Stimulated activated CD4-positive, alpha-beta T cell treated with anti-CD3 and anti-CD28 coated beads, Interleukin-15, amount 100 ng/mL, for 48 hours (primary cell): ENCODE measurements at places on chromosomes 1 and 21.

GRCh38 chr1:106846656-106847055 lies 209.8 kb upstream of the PRMT6 start:
- DNase-seq: no peak

- no peak for DNase-seq
These were observed 11.7 kb upstream of the ALPL start for GRCh38 chr1:21497466-21498061.

- DNase-seq: no peak
These were observed 1.4 kb downstream of the ZNF697 start for GRCh38 chr1:119646521-119647227.

- DNase-seq: no peak
These were observed 10.2 kb downstream of the JAK1 start for GRCh38 chr1:64956010-64956640.

DNA sequence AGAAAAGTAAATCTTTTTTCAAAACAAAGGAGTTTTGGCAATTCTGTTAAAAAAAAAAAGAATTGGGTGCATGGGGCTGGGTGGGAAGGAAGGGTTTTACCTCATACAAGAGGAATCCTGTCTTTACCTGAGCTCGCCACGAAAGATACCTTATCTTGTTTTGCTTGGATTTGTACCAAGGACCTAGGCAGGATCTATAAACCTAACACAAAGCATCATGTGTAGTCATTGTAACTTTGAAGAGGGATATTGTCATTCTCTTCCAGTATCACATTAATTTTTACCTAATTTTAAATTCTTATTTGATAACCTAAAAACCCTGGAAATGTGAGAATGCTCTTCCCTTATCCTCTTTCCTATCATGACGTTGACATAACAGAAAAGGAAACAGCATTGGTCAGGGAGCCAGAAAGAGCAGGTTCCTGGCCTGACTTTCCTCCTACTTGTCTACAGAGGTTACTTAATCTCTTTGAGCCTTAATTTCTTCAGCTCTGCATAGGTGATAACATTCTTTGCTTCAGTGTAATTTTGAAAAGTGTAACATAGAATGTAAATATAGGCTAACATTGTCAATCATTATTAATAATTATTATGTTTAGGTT lies 4.0 kb upstream of the LAMC1 start:
- DNase-seq: no peak

DNA sequence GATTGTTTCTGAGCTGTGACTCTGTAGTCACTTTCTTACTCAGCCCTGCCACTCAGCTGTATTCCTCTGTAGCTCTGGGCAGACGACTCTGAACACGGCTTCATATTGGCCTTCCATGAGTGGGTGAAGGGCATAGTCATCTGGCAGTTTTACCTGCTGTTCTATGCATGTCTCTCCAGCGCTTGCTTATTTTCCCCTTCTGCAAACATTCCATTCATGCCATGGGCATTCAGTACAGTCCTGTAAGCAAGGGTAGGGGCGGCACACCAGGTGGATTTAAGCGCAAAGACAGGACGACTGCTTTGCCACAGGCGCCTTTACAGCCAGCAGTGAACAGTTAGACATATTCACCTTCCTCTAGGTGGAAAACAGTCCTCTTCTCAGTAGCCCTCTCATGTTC lies 4.4 kb upstream of the WDR26 start:
- DNase-seq: no peak

DNA sequence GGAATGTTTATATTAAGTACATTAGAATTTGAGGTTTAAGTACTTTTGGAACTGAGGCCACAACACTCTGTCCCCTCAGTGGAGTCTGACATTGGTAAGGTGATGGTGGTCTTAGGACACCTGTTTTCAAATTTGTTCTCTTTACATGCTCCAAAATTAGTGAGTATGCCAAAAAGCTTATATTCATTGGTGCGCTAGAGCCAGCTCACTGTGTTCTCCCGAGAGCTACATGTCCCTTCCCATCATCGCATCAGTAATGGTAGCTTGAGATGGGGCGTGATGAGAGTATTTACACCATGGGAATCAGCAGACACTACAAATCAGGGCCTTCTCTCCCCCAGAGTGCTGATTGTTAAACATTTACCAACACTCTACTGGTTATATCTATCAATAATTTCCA lies 19.5 kb downstream of the ETS2 start:
- DNase-seq: no peak

GRCh38 chr21:33384841-33385331 lies 18.3 kb upstream of the IFNGR2 start:
- no peak for DNase-seq

DNA sequence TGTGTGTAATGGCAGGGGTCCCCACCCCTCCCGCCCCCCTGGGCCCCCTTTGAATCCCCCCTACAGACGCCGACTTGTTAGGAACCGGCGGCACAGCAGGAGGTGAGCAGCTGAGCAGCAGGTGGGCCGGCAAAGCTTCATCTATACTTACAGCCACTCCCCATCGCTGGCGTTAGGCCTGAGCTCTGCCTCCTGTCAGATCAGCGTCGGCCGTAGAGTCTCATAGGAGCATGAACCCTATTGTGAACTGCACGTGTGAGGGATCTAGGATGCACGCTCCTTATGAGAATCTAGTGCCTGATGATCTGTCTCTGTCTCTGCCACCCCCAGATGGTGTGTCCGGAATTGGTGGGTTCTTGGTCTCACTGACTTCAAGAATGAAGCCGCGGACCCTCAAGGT lies 14.9 kb upstream of the VPS26C start:
- DNase-seq: no peak
